ENCODE measurements at places on chromosomes 3 and 15.

DNA sequence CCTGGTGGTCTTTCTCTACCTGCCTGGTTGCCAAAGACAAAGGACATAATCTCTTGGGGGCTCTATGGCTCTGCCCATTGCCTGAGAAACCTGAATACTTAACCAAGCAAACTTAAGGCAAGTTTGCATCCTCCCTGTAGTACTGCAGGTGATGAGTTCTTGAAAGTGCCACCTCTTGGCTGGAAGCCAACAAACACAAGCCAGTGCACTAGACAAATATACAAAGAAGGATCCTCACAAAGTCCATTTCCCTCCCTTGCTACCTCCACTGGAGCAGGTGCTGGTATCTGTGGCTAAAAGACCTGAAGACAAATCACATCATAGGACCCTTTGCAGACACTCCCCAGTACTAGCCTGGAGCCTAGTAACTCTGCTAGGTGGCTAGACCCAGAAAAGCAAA lies 772.3 kb downstream of the SI start:
- no peak for DNase-seq

- DNase-seq, result no peak
These were observed 444.2 kb upstream of the GOLIM4 start for GRCh38 chr3:168539909-168540308.

GRCh38 chr3:194715022-194715800 lies 29.5 kb downstream of the FAM43A start:
- no peak for DNase-seq

GRCh38 chr3:27356976-27357375 lies 12.2 kb downstream of the NEK10 start:
- DNase-seq, result no peak

DNA sequence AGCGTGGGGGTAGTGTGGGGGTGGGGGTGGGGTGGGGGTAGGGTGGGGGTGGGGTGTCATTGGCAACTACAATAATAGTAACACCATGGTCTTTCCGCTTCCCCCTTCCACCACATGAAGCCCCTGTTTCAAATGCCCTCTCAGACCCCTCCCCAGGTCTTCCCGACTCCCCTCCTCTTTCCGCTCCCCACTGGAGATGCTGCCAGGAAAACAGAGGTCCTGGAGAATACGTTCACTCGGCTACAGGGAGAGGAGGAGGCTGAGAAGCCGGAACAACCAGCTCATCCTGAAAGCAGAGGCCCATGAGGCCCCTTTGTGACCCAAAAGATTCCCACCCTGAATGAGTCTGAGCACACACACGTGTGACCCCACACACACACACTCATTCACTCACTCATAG lies 75.4 kb downstream of the CPN2 start:
- no peak for DNase-seq

Data from fibroblast of upper back skin (primary cell).